Left lung (tissue), 14 donors: ENCODE measurements at places on chromosomes 5 and 9. TPM values are rescaled to one million over a fixed set of nuclear protein-coding genes. Genes with fewer than 3 reads are reported as not detected.
A peak's percentile ranks its signal among the peaks of the same experiment; 100 is the strongest.

LURAP1L gene
- polyA plus RNA-seq: 83.9 TPM

RXRA gene
- polyA plus RNA-seq: 59.7 TPM

GRCh38 chr5:96572864-96573512 lies 89.2 kb upstream of the CAST start:
- no peak for DNase-seq

GRCh38 chr9:113590991-113591898 lies 127.7 kb downstream of the RGS3 start:
- DNase-seq: peak; percentile 65

- no peak for DNase-seq
Observed at GRCh38 chr5:84825606-84826005, 440.9 kb upstream of the EDIL3 start.
